ENCODE measurements at places on chromosomes 4 and X.
A peak's percentile ranks its signal among the peaks of the same experiment; 100 is the strongest.

DNA sequence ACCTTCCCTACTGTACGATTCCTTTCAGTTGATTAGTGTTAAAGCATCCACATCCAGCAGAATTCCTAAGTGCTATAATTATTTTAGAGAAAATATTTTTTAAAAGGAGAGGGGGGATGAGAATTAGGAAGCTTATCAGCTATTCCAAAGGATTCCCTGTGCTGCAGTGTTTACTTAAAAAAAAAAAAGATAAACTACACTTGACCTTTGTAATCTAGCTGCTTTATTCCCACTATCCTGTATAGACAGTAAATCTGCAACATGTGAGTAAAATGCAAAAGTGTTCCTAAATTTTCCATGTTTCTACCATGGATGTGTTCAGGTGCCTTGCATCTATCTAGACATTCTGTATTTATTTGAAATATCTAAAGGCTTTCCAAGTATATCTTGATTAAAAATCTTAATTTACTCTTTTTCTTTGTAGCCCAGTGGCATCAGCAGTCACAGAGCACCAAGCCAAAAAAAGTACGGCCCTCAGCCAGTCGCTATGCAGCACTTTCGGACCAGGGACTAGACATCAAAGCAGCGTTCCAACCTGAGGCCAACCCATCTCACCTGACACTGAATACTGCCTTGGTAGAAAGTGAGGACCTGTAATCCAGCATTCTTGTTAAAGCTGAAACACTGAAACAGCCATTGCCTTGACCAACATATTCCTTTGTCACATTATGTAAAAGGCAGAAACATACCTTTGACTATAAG, 84.1 kb downstream of the CBR4 start:
- no peak overlapping the region for H3K4me3 ChIP-seq
- H3K4me1 ChIP-seq = no peaks in the 10 kb centered on the region
- H3K27me3 ChIP-seq = no peaks in the 10 kb centered on the region

- peaks cover 2% of the 10 kb centered on the region for H3K27me3 ChIP-seq
- DNase-seq = no peak
- H3K36me3 ChIP-seq = no peaks in the 10 kb centered on the region
- H3K27ac ChIP-seq = no peak overlapping the region
- no peaks in the 10 kb centered on the region for H3K4me1 ChIP-seq
Observed at GRCh38 chrX:110418316-110419235, 59.9 kb downstream of the RTL9 start.

GRCh38 chrX:109601486-109601885, 23.5 kb downstream of the KCNE5 start:
- DNase-seq = no peak
- H3K36me3 ChIP-seq = no peaks in the 10 kb centered on the region
- no peaks in the 10 kb centered on the region for H3K27me3 ChIP-seq
- H3K4me3 ChIP-seq = no peak overlapping the region
- no peaks in the 10 kb centered on the region for H3K4me1 ChIP-seq

- no peaks in the 10 kb centered on the region for H3K36me3 ChIP-seq
- H3K27ac ChIP-seq = no peak overlapping the region
- DNase-seq = no peak
Observed at GRCh38 chrX:137792214-137792613, 226.3 kb downstream of the ZIC3 start.

DNA sequence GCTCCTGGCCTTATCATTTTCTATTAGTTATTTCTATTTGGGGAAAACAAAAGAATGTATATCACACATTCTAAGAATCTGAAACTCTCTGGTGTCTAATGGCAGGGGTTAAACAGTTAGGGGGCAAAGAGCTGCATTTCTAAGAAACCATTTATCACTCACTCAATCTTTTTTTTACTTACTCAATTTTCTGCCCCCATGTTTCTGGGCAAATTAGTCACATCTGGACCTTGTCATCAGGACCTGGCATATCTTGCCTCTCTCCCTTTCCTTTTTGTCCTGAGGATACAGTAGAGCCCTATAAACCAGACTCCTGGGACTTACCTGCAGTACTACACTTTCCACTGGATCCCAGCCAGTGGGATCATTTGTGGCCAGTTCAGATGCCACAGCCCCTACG, 89.1 kb downstream of the ANXA3 start:
- no peaks in the 10 kb centered on the region for H3K4me1 ChIP-seq
- no peak overlapping the region for H3K4me3 ChIP-seq
- H3K27ac ChIP-seq = no peak overlapping the region
- H3K36me3 ChIP-seq = no peaks in the 10 kb centered on the region

- DNase-seq = no peak
- H3K4me1 ChIP-seq = no peaks in the 10 kb centered on the region
- H3K27ac ChIP-seq = no peak overlapping the region
- H3K27me3 ChIP-seq = no peaks in the 10 kb centered on the region
Observed at GRCh38 chrX:1421433-1422134, 29.7 kb upstream of the SLC25A6 start.

DNA sequence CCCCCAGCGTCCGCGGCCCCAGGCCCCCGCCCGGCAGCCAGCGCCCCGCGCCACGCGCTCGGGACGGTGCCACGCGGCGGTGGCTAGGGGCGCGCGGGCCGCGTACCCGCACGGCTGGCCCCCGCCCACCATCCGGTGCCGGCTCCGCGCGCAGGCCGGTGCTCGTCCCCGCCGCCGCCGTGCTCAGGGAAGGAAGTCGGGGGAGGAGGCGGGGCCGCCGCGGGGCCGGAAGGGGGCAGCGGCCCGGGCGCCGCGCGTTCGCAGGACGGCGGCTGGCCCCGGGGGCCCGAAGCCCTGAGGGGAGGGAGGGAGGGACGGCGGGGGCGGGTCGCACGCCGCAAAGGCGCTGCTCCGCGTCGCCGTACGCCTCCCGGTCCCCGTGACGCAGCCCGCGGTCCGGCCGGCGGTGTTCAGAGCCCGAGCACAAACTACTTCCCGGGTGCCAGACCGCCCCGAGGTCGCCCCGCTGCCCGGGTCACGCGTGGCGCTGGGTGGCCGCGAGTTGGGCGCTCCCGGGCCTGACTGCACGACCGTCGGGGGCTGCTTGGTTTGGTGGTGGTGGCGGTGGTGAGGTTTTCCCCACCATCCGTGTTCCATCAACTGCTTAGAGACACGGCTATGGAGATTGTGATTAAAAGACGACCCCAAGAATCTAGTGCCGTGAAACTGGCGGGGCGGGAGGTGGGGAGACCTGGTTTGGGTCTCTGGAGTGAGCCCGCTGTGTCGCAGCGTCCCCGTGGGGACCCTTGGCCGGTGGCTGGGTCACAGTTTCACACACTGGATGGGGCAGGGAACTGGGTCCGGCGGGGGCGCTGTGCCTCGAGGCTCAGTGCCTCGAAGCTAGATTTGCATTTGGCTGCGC, at the start of gene DCTD:
TSS of gene DCTD (minus strand) at position 205 of the 862 bp plus-strand sequence. CDS start 1,818 bp downstream, outside the sequence.
- no peaks in the 10 kb centered on the region for H3K27me3 ChIP-seq
- peak within 1 kb of the TSS; percentile 80 for H3K4me3 ChIP-seq
- H3K4me1 ChIP-seq = peaks cover 2% of the 10 kb centered on the region
- peaks cover 10% of the 10 kb centered on the region for H3K36me3 ChIP-seq
- peak; percentile 63 for DNase-seq

GRCh38 chr4:41369680-41370079, 113.0 kb downstream of the UCHL1 start:
- no peak overlapping the region for H3K27ac ChIP-seq
- H3K4me1 ChIP-seq = no peaks in the 10 kb centered on the region
- H3K4me3 ChIP-seq = no peak overlapping the region
- DNase-seq = no peak

Data from thymus (tissue), 14 donors.